WTC11 (cell line): ENCODE measurements at places on chromosomes 16 and 17.

DNA sequence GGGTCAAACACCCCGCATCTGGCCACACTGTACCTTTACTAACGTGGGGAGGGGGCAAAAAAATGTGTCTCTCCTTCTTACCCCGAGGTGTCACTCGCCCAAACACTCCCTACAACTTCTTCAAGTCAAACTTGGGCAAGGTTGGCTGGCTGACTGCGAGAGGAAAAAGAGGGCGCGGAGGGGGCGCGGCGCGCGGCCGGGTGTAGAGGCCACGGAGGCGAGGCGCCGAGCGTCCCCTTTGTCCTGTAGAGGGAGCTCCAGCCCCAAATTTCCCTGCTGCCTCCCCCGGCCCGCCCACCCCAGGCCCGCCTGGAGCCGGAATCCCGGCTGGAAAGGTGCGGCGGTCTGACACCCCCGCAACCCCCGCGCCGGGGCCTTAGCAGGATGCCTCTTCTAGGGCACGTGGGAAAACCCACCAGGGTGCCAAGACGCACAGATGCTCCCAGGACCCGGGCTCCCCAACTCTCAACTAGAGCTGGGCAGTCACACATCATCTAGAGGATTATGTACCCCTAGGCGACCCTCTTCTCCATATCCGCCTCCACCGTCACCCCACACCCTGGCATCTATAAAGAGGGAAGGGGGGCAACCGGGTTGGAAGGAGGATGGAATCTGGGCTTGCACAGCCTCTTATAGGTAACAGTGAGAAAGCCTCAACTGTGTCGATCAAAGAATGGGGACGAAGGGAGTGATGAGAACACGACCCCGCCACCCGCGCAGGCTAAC is 4.2 kb downstream of the IRX3 start:
- DNase-seq: peak; percentile 79

DNA sequence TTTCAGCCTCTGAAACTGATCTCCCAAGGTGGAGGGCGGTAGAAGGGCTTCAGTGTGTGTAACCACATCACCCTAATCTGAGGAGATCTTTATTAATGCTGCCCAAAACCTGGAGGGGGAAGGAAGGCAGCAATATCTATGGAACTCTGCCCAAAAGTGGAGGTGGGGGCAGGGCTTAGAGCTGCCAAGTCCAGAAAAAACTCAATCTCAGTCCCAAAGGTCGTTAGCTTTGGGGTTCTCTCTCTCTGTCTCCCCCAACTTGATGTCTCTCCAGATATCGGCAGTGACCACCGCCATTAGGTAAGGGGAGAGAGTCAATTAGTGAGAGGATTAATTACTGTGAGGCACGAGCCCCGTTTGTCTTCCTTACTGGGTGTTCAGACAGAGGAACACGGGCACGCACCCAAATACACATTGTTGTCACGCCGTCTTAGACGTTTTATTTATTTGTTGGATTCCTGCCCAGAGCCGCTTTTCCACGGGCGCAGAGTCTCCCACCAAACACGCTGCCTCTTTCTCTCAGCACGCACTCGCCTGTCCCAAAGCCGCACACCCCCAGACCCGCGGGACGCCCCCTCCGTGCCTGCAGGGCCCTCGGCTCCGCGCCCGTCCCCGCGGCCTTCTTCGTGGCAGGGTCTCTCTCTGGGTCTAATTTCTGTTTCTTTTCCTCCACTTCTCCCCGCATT is 5.4 kb upstream of the LHX1 start:
- DNase-seq: no peak

- DNase-seq: no peak
Measured at GRCh38 chr17:50542795-50543774, 3.9 kb upstream of the SPATA20 start.

- DNase-seq: no peak
Measured at GRCh38 chr17:73174126-73174525, 9.3 kb downstream of the SSTR2 start.

DNA sequence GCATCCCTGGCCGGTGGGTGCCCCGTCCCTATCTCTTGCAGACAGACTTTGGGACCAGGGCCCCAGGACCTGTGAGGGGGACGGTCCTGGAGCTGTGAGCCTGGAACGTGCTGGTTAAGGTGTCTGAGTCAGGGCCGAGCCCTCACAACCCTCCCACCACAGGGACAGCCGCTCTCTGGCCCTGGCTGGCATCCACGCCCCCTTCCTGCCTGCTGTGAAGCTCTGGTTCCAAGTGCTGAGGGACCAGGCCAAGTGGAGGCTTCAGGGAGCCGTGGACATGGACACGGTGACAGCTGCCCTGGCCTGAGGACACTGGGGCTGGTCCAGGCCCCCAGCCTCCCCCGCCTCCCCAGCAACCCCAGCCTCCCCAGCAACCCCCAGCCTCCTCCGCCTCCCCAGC is 6.6 kb downstream of the TSR3 start:
- DNase-seq: no peak

GRCh38 chr16:47713225-47713595 is 252.1 kb downstream of the PHKB start:
- no peak for DNase-seq

- DNase-seq: no peak
Measured at GRCh38 chr17:60933739-60934138, 256.1 kb downstream of the BCAS3 start.

DNA sequence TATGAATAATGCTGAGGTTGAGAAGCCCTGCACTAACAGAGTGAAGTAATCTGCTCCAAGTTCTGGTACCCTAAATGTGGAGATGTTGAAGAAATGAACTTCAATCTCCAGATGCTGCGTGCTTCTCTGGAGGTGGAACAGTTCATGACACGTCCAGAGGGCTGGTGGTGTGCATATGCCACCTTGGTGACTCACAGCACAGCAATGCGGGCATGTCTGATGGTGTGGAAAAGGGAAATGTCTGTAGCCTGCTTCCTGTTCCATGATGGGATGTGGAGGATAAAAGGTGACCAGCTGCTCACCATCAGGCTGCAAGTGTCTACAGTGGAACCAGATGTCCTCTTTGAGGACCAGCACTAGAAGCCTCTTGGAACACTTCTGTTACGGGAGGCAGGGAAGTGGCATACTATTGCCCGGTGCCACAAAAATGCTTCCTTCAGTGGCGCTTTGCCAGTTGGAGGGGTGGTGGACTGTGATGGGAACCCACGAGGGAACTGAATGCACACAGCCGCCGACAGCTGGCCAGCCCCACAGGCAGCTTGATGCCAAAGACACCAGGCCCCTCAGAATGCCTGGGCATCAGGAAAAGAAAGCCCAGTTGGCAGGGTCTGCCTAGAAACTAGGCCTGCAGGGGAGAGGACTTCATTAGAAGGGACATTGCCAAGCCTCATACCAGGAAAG is 19.9 kb downstream of the SNX11 start:
- no peak for DNase-seq

- no peak for DNase-seq
Measured at GRCh38 chr16:88108762-88109161, 157.5 kb downstream of the BANP start.

DNA sequence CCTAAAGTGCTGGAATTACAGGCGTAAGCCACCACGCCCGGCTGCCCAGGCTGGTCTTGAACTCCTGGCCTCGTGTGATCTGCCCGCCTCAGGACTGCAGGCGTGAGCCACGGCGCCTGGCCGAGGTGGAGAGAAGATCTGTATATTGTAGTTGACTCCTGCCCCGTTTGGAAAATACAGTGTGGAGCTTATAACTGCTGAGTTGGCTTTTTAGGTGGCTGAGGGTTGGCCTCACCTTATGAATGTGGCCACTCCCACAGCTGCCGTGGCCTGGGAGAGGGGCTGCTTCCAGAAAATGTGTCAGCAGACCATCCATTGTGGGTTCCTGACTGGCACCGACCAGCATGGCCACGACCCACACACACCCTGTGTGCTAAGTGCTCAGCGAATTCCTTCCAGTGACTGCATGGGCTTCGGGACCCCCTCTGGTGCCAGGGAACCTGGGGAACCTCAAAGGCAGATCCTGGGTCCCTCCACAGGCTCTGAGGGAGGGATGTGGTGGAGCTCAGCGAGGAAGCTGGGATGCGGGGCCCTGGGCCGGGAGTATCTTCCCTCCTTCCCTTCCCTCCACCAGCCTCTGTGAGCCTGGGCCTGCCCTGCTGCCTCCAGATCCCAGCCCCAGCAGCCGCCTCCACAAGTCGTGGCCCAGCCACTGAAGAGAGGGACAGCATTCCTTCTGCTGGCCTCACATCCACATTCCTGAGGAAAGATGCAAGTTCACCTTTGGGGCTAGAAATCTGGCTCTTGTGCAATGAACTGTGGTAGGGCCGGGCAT is 10.9 kb upstream of the RAB11FIP3 start:
- no peak for DNase-seq

DNA sequence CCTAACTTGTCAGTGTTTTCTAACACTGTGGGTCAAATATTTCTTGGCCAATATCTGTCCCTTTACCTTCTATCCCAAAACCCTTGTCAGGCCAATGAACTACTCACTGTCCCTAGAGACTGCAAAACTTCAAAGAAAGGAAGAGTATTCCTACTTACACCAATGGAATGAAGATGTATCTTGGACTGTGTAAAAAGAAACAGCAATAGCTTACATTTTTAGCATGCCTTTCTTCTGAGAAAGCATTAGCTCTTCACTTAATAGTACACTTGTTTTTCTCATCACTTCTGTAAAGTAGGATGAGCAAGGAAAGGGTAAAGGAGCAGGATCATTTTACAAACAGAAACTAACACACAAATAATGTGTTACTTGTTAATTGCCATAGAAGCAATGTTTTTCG is 73.9 kb downstream of the STH start:
- DNase-seq: no peak

DNA sequence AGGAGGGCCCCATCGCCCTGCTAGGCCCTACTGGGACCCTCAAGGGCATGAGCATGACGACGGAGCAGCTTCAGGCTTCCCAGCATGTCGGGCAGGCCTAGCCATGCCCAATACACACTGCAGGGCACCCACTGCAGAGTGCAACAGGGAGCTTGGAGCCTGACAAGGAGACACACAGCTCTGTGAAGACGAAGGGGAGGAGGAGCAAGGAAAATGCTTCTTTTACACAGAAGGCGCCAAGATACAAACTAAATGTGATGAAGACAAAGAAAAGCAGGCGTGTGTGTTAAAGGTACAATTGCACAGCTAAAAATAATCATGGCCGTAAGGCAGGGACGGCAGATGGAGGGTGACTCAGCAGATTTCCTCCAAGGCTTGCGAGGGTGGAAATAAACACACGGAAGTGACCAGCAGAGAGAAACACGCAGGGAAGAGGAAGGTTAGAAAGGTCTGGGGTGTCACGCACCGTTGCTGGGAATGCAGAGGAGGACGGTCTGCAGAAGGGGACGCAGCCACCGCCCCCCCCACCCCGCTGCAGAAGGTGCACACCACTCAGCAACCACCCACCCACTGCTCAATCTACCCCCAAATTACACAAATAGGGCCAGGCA is 108.5 kb downstream of the ZNF778 start:
- peak; percentile 10 for DNase-seq

DNA sequence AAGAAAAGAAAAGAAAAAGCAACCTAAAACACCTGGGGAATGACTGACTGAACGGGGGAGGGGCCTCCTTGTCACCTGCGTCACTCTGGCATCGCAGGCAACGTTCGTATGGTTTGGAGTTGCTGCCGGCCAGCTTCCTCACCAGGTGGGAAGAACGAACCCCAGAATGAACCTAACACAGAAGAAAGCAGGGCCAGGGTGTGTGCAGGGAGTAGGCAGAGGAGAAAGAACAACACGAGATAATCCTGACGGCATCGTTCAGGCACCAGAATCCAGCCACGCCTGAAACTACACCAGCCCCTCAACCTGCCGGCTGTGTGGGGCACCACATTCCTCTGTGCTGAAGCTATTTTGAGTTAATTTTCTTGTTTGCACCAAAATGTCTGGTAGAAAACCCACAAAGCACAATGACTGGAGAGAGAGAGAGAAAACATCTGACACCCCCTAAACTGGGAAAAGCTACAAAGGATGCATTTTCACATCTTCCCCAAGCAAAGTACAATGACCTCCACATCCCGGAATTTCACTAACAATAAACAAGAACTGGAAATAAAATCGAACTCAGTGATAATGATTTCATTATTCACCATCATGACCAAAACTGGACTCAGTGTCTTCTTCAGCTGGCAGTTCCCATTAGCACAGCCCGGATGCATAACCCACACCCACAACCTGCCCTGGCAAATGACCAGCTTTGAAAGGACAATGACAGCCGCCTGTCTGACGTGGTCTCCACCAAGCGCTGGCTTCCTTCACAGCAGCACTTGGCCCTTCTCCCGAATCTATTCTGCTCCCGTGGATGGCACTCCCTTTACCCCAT is 23.6 kb downstream of the RAB40B start:
- no peak for DNase-seq

GRCh38 chr16:23402100-23402499 is 50.9 kb downstream of the COG7 start:
- no peak for DNase-seq

DNA sequence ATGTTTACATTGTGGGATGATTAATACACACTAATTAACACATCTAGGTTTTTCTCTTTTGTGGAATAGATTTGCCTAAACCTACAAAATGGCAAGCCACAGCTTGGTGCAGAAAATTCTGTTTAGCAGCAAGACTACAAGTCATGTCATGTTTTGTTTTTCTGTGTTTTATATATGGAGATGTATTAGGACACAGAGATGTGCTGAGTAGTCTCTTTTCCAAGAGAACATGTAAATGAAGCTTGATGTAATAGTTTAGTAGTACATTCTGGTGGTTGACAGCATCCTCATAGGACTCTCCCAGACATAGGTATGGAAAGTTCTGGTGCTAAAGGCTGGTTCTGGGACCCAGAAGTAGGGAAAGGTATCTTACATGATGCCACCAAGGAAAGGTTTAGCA is 1345.4 kb downstream of the CDH11 start:
- no peak for DNase-seq

GRCh38 chr17:2721603-2722002 is 10.0 kb upstream of the CLUH start:
- DNase-seq: no peak

- no peak for DNase-seq
Measured at GRCh38 chr17:27559506-27560481, 71.2 kb upstream of the LGALS9 start.

DNA sequence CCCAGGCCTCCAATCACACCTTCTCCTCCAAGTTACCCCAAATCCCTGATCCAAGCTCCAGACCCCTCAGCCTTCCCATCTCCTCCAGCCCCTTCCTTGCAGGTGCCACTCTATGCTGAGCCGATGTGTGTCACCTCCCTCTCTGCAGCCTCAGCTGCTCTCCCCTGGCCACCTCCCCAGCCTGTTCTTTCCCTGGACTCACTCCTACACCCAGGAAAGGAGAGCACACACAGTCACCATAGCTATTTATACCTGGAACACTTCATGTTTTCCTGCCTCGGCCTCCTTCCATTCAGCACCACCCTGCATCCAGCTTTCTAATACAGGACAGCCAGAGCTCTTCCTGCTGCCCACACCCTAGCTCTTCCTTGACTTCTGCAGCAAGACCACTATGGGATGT is 12.5 kb upstream of the TMEM132E start:
- DNase-seq: no peak
